ENCODE measurements at places on chromosomes 13 and 19.
A peak's percentile ranks its signal among the peaks of the same experiment; 100 is the strongest.

DNA sequence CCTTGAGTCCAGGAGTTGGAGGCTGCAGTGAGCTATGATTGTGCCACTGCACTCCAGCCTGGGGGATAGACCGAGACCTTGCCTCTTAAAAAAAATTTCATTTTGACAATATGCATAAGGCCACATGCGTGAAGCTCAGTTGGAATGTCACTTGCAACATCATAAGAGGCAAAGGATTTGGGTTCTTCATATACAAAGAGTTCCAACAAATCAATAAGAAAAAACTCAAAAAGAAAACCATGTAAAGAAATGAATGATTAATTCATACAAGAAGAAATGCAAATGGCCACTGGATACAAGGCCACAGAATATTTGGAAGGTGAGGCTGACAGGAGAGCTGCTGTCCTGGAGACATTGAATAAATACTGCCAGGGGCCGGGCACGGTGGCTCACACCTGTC, 9.6 kb upstream of the TCF3 start:
- DNase-seq: no peak

DNA sequence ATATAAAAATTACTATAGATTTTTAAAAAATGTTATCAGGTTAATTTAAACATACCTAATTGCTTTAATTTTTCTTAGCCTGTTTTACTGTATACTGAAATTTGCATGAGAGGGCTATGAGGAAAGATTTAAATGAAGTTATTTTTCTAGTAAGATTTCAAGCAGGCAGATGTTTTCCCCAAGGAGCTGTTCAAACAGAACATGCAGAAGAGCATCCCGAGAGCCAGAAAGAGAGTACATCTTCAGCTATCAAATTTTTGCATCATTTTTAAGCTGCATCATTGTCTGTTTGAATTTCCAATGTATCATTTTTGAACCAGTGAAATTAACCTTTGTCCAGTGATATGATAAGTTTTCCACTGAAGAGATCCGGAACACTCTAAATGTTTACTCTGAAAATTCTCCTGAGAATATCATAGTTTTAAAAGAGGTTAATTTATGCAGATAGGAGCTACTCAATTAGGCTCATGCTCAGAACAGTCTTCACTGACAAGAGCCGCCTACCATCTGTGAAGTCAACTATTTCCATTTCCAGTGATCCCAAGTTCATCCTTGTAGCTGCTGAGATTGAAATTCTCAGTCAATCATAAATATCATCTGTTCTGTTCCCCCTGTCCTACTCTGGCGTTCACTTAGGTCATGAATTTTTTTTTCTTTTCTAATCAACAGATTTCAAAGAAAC, 467.7 kb upstream of the NBEA start:
- no peak for DNase-seq

- DNase-seq: no peak
Measured at GRCh38 chr19:48962849-48963165, 2.3 kb upstream of the FTL start.

- DNase-seq: no peak
Measured at GRCh38 chr19:46629546-46630025, 4.7 kb upstream of the PTGIR start.

DNA sequence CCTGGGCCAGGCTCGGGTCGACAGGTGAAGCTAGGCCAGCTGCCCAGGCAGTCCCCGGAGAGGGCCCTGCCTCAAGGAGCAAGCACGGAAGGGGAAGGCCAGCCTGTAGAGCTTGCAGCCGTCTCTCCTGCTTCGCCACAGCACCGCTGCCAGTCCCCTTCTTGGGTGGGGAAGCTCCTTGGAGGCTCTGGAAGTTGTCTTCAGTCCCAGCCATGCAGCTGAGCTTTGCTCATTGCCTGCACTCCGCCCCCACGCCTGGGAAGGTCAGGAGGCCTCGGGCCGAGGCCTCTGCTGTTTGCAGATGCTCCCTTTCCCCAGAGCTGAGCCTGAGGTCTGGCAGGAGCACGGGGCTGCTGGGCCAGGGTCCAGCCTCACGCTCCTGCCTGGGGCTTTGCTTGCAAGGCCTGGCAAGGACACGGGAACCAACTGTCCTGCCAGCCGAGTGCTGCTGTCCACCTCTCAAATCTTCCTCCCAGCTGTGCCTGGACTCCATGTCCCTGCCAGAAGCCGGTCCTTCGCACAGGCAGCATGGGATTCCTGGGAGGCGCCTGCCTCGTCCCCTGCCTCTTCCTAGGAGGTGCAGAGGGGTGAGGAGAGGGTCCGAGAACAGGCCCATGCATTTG, 13.3 kb downstream of the PLEKHF1 start:
- DNase-seq: peak; percentile 60

DNA sequence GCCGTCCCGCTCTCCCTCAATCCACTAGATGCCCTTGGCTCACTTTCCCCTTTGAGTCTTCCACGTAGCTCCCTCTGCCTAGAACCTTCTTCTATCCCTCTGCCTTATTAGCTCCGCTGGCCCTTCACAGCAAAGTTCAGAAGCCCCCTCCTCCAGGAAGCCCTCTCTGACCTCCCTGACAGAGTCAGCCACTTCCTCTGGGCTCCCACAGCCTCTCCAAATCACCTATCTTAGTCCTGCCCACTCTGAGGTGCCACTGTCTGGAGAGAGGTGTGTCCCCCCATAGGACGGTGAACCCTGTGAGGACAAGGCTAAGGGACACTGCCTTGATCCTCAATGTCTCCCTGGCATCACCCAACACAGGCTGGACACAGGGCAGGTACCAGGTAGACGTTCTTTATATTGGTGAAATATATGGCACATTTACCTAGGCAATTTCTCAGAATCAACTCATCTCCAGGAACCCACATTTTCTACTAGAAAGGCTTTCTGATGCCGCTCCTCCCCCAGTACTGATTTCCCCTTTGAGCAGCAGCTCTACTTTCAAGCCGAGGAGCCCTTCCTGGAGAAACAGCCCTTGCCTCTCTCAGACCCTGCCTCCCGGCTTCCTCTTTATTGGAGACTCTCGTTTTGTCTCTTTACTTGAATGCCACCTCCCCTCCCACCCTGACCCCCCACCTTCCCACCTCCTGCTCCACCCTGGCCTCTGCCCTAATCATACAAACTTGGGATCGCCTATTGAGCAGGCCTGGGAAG, 3.4 kb upstream of the TGFB1 start:
- DNase-seq: no peak

DNA sequence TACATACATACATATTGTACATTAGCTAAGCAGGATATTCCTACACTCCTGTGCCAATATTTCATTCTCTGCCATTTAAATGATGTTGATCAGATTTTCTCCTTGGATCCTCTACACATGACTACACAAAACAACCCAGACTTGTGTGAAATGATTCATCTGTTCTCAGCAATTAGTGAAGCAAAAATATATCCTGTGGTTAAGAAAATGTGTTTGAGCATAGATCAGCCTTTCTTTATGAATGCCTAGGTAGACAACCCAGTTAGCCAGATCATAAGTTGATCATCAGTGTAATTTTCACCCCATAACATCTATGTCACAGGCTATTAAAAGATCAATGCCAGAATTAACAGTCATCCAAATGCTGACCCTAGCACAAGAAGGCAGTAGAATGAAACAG, 275.2 kb upstream of the EDNRB start:
- no peak for DNase-seq

DNA sequence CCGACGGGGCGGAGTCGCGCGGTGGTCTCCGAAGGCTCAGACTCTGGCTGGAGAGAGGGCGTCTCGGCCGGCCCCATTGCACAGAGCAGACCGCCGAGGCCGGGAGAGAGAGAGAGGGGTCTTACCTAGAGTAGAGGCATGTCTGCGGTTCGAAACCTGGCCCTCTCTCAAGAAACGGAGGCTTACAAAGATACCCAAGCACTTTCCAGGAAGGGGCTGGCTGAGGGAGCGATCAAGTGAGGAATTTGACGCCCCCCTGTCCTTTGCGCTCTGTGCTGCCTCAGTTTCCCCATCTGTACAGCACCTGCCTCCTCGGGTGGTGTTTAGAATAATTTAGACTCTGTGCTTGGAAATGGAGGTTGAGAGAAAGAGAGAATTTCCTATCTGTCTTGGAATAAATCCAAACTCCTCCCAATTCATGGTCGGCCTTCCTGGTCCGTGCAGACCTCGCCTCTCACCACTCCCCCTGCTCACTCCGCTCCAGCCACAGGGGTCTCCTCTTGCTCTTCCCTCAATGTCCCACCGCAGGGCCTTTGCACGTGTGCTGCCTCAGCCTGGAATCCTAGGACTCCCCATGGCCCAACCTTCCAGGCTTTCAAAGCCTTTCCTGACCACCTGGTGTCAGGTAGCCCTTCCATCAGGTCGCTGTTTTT, 658 bp upstream of the ISOC2 start:
- DNase-seq: no peak

DNA sequence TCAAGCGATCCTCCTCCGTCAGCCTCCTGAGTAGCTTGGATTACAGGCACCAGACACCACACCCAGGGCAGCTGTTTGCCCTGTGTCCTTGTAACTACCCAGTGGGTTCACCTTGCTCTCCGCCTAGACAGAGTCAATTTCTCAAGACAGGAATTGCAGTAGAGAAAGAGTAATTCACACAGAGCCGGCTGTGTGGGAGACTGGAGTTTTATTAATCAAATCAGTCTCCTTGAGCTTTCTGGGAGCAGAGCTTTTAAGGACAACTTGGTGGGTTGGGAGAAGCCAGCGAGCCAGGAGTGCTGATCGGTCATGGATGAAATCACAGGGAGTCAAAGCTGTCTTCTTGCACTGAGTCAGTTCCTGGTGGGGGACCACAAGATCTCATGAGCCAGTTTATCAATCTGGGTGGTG, 20.6 kb upstream of the ADGRE1 start:
- DNase-seq: no peak
